Kidney (tissue), 22 donors: ENCODE measurements at places on chromosomes 2 and 18.

DNA sequence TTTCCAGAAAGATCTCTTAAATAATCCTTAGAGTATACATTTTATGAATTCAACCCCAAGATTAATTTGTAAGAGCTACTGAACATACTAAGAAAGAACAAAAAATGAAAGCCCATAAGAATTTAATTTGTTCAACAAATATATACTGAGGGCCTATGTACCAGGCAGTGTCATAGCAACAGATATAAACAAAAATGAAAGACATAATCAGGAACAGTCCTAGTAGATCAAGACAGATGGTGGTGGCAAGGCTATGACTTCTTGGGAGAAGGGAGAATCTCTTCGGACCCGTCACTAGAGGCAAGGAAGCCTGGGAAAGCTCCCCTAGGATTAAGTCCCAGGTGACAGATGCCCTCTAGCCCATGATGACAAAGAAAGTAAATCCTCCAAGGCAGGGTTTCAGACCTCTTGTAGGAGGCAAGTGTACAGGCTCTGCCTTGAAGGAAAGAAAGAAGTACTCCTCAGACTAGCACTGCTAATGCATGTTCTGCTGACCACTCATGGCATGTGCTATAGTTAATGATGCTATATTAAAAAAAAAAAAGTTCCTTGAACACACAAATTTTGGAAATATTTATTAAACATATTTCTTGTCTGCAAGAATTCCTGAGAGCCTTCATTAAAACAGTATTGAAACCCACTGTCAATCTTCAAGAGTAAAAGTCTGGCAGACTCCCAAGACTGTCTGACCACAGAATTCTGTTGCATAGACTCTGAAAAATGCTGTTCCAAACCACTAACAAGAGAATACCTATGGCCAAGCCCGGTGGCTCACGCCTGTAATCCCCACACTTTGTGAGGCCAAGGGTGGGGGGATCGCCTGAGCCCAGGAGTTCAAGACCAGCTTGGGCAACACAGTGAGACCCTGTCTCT is 31.5 kb downstream of the NOL10 start:
- no peak for DNase-seq

- no peak for DNase-seq
Observed at GRCh38 chr18:67794521-67794920, 278.0 kb upstream of the DSEL start.

DNA sequence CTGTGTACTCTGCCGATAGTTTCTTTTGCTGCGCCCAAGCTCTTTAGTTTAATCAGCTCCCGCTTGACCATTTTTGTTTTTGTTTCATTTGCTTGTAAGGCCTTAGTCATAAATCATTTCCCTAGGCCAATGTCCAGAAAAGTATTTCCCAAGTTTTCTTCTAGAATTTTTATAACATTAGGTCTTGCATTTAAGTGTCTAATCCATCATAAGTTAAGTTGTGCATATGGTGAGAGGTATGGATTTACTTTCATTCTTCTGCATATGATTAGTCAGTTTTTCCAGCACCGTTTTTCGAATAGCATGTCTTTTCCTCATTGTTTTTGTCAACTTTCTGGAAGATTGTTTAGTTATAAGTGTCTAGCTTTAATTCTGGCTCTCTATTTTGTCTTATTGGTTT is 484.8 kb upstream of the CNTNAP5 start:
- DNase-seq, result no peak

DNA sequence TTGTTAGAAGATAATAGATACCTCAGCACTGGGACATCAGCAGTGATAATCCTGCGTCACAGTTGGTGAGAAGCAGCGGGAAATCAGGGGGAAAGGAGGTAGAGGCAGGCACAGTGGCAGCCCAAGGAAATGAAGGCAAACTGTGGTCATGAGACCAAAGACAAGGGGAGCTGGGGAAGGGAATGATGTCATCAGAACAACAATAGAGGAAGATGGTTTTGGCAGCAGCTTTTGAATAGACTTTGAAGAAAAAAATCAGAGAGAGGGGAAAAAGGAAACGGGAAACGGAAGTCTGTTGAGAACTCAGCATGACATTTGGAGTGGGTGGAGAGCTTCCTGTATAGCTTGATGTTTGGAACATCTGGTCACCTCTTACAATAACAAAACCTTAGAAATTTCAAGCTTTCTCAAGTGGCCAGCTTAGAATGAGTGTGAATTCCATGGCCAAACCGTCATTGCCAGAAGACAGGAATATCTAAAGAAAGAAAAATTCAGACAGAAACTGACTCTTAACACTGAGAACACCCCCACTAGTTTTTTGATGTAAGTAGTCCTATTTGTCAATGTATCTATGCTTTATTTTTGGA is 18.4 kb upstream of the YES1 start:
- no peak for DNase-seq

DNA sequence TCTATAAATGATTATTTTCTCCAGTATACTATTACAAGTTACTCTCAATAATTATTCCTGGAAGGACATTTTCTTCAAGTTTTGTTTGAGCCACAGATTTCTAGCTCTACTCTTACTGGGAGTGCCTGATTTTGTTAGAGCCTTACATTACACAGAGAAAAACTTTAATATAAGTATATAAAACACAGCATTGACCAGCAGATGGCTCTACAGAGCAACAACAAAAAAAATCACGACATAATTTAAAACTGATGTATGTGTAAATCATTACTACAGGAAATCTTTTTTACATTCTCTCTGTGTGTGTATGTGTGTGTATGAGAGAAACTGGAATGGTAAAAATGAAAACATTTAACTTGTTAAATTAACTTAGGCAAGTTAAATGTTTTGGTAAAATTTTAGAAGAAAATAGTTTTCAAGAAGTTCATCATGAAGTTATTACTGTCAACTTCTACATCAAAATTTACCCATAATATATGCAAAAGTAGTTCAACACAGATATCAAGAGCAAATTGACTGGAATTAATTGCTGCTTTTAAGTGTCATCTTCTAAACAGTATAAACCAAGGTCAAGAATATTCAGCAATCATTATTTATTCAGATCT is 103.3 kb downstream of the MDH1 start:
- no peak for DNase-seq

GRCh38 chr2:233977296-233977837 is 60.2 kb downstream of the TRPM8 start:
- no peak for DNase-seq

DNA sequence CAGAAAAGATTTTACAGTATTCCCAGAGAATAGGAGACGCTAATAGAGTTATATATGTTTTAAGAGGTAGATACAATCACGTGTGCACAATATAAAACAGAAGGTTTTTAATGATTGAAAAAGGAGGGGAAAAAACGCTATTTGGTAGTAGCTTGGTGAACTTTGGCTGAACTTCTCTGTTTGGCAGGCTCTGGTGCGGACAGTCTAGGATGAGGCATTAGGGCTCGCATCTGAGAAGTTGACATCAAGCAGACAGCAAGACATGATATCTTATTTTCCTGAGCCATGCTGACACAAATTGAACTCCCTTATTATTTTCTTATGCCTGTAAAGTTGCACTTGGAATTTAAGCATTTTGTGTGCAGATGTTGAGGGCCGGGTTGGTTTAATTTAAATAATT is 176.6 kb downstream of the EN1 start:
- no peak for DNase-seq

DNA sequence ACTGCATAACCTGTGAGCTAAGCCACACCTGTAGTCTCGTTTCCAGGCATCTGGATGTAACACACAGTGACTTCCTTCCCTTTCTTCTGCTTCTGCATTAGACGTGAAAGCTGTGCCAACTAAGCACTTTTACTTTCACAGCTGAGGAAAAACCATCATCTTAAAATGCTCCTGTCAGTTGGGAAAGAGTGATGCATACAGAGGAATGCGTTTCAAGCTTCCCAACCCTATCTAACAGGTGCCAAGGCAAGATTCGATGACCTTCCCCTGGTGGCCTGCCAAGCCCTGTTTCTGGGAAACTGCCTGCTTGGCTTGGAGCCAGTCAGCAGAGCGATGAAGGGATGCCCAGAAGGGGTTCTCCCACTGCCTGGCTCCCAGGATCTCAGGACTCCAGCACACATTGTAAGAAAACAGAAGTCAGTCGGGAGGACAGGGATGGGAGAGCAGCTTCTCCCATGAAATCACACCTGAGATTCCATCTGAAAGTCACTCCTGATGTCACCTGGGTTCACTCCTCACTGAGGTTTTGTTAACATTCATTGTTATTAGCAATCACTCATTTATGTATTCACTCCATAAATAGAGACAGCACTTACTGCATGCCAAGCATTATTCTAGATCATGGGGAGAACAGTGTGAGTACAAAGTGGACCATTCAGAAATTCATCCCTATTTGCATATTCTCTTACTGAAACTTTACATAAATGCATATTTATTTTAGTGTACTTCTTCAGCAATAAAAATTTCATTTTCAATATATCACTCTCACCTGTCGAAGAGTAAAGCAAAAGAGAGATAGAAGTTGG is 64.1 kb downstream of the DTNA start:
- DNase-seq, result peak; percentile 81

DNA sequence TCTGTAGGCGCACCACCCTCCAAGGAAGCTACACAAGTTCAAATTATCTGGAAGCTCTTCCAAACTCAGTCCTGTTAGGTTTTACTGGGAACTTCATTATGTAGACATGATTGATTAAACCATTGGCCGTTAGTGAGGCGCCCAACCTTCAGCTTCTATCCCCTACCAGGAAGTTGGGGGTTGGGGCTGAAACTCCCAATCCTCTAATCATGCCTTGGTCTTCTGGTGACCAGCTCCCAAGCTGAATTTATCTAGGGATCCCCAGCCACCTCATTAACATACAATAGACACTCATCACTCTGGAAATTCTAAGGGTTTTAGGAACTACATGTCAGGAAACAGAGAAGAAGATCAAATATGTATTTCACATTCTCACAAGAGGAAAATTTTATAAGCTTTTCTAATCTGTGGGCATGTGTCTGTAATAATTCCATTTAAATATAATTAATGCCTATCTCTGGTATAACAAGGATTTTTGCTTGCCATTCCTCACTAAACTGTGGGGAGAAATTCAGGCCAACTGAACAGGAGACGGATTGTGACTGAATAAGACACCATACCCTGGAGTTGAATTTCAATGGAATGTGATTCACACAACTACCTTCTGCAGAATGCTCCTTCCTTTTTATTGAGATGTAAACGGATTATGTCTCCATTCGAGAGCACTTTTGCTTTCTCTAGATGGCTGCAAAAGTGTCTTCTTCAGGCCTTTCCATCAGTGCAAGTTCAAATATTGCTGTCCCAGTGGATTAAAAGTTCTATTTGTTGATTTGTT is 328.6 kb downstream of the LRRTM1 start:
- DNase-seq, result no peak

DNA sequence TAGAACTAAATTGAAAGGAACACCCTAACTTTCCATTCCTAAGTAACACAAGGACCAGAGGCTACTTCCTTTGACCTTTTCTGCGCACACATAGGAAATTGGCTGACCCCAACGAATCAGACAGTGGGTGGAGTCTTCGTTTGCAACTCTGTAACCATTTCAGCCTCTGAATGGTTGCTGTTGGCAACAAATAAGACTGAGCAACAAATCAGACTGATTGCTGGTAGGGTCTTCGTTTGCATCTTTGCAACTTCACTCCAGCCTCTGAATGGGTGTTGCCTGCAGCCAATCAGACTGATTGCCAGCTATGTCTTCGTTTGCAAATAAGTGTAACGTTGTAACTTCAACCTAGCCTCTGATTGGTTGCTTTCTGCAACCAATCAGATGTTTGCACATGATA is 34.6 kb downstream of the USP40 start:
- DNase-seq, result no peak

- DNase-seq, result no peak
Observed at GRCh38 chr2:198144660-198145059, 340.3 kb downstream of the PLCL1 start.

DNA sequence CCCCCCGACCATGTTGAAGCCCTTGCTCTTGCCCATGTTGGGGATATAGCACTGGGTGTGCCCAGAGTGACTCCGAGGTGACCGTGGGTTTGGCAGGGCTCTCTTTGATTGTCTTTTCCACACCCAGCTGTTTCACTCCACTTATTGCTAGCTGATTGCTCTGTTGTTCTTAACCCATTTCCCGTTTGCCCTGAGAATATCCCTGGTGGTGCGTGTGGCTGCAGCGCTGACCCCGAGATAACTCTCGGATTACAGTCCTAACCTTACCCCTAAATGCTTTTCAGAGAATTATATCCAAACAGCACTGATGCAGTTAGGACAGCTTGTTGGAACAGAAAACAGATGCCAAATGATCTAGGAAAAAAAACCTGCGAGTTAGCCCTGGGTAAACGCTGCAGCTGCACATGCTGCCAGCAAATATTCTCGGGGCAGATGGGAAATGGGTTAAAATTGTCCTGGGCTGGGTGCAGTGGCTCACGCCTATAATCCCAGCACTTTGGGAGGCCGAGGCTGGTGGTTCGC is 34.3 kb upstream of the SNORC start:
- DNase-seq, result no peak

GRCh38 chr2:176646033-176646615 is 376.9 kb downstream of the MTX2 start:
- DNase-seq, result no peak

- DNase-seq, result no peak
Observed at GRCh38 chr2:124810132-124810531, 785.0 kb downstream of the CNTNAP5 start.

DNA sequence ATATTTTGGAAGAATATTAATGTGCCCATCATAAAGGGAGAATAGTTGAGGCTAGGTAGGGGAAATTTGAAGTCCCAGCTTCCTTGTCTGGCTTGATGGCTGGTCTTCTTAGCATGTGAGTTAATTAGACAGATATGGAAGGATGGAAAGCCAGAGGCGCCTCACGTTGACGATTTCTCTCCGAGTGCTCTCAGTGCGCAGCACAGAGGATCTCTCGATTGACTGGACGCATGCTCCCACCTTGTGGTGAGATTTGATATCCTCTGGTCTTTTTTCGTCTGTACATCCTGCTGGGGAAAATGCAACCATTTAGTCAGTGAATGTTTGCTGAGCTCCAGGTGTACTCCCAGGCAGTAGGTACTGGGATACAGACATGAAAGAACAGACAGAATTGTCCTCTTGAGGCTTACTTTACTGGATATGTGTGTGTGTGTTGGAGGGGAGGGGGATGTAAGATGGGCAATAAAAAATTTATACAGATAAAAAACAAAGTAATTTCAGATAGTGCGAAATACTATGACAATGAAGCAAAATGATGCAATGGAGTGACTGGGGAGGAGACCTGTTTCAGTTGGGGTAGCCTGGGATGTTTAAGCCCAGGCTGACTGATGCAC is 66.9 kb upstream of the ZNG1B start:
- peak; percentile 91 for DNase-seq

DNA sequence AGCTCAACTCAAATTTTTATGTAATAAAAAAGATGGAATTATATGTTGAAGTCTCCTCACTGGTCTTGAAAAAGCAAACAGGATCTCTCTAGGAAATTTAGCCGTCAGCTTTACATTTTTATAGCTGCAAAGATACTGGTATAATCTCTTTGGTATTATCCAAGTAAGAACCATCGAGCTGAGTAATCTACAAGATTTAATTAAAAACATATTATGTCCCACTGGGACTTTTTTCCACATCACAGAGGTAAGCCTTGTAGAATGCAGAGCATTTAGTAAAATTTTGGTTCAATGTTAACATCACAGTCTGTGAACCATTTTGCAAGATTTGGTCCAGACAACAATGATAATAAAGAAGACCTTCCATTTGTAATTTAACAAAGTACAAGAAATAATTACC is 162.6 kb upstream of the SLC39A10 start:
- DNase-seq, result no peak
